ENCODE measurements at places on chromosomes 2 and 18. TPM values are rescaled to one million over a fixed set of nuclear protein-coding genes. Genes with fewer than 3 reads are reported as not detected.

DNA sequence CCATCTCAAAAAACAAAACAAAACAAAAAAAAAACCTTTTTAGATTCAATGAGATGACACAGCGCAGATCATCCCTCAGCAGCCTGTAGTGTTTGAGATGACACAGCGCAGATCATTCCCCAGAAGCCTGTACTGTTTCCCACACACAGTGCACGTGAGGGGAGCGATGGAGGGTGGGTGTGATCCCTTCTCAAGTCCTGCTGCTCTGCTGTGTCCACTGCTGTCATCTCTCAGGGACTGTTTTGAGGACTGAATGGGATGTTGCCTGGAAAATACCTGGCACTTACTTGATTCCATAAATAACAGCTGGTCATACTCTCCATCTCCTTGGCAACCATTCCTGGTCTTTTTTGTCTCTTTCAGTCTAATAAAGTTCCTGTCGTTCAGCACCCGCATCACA is 25.7 kb downstream of the TGOLN2 start:
- no peak for DNase-seq

LRRTM1 gene
- not detected for total RNA-seq

- no peak for DNase-seq
Observed at GRCh38 chr2:72923833-72924352, 6.6 kb downstream of the EMX1 start.

GRCh38 chr2:234490271-234491091 is 6.4 kb downstream of the ARL4C start:
- DNase-seq, result peak; percentile 34

DNA sequence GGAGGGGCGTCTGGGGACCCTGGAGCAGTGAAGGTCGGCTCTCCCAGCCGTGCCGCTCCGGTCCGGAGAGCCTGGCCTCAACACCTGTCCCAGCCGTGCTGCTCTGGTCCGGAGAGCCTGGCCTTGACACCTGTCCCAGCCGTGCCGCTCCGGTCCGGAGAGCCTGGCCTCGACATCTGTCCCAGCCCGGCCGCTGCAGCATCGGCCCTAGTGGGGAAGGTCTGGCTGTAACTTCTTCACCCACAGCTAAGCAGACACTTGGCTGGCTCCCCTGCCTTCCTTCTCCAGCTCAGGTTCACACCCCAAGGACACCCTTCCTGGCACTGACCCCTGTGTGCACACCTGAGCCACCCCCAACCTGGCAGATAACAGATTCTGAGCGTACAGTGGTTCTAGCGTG is 4.6 kb downstream of the KCNG2 start:
- no peak for DNase-seq

FEV gene
- not detected for total RNA-seq

ZFAND2B gene
- total RNA-seq, result 45.5 TPM

ASPRV1 gene
- 1.0 TPM for total RNA-seq

GRCh38 chr2:201006704-201007103 is 43.2 kb upstream of the ORC2 start:
- DNase-seq, result no peak

RAB6C gene
- total RNA-seq, result not detected

DNA sequence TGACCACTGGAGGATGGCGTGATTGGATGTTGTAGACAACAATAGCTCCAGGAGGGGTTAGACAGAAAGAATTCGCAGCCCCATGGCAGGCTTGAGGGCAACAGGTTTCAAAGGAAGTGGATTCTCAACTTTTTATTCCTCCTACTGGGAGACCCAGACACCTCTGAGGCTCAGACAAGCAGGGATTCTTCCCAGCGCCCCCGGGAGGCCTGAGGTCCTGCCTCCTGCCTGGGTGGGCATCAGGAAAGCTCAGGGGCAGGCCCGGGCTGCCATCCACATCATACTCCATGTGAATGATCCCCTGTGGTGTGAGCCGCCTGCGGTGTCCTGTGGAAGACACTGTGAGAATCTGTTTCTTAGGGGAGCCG is 203.5 kb downstream of the CYP26B1 start:
- no peak for DNase-seq

SLC9A2 gene
- not detected for total RNA-seq

DNA sequence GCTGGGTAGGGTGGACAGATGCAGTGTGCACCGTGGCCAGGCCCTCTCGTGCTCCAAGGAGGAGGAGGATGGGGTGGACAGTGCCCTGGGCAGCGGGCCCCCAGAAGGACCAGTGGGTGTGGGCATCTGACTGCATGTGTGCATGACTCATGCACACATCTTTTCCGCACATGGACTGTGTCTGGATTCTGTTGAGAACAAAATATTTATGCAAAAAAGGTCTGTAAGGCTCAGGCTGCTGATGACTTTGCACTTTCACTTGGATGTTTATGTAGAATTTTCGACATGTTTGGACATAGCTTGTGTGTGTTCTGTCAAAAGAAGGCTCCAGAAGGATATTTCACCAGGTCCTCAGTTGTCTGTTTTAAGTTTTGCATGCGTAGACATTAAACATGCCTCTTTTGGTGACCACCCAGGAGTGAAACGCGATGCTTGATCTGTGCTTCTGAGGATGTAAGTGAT is 45.6 kb downstream of the MTCL1 start:
- DNase-seq, result no peak

GRCh38 chr18:59940068-59940467 is 40.3 kb downstream of the PMAIP1 start:
- DNase-seq, result no peak

- no peak for DNase-seq
Observed at GRCh38 chr2:232871418-232871834, 1.4 kb downstream of the SNORC start.

- no peak for DNase-seq
Observed at GRCh38 chr2:861655-862354, 88.8 kb upstream of the SNTG2 start.

CRYBA2 gene
- total RNA-seq, result not detected

GRCh38 chr2:28768952-28769351 is 17.3 kb downstream of the PPP1CB start:
- no peak for DNase-seq

GRCh38 chr2:32614084-32614483 is 13.8 kb upstream of the TTC27 start:
- DNase-seq, result no peak

STAMBP gene
- total RNA-seq, result 107 TPM

DNA sequence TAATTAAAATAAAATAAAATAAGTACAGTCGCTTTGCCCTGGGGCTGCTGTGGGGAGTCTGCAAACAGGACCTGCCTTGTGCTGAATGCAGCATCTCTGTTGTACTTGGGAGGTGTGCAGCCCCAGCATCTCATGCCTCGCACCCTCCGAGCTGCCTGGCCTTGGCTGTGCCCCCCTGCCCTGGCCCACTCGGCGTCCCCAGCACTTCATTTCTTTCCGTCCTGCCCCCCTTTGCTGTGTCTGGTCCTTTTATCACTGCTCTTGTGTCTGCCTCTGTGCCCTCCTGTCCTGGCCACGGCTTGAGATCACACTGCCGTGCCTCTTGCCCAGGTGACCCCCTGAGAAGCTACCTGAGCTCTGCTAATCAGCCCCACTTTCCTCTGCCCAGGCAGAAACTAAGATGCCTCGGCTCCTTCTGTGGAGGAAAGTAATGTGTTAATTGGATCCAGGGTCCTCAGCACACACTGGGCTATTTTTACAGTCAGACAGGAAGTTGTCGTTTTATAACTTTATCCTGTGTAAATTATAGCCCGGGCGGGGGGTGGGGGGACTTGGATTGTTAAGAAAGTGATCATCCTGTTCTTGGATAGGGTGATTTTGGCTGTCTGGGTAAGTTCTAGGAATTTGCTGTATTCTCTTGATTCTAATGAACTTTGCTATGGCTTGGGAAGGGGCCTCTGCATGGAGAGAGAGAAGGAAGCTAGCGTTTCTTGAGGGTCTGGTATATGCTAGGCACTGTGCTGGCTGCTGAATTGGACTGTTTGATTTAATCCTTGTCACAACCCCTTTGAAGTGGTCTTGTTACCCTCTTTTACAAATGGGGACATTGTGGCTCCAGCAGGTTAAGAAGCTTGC is 69.4 kb downstream of the AGAP1 start:
- DNase-seq, result no peak

DNA sequence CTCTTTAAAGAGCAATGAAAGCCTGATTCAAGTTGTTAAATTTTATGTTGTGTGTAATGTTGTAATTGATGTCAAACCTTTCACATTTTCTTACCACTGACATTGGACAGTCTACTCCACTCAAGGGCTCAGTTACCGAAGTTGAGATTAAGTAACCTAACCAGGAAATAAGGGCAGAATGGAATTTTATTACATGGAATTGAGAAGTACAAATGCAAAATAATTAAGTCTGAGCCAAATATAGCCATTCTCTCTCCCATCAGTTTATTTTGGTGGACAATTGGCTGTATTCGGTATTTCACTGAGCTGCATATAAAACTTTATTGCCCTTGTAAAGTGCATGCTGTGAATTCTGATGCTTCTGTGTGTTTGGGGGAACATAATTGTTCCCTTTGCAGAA is 231.5 kb downstream of the TTC32 start:
- no peak for DNase-seq

- DNase-seq, result no peak
Observed at GRCh38 chr18:64180171-64180570, 31.3 kb upstream of the LINC00305 start.

DNA sequence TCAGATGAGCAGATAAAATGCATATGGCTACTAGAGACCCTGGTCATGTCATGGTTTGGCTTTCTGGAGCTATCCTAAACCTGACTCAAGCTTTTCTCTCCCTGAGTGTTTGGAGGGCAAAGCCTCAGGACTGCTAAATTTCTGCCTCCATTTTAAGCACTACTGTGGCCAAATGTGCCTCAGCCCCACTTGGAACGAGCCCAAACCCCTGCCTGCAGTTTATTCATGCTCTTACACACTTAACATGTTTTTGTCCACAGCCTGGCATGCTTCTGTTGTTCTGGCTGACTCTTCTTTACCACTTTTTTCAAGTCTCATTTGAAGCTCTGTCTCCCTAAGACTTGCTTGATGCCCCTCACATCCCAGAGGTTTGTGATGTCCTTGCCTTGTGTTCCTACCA is 24.7 kb downstream of the MGAT5 start:
- DNase-seq, result no peak

LAPTM4A gene
- 33.3 TPM for total RNA-seq

GRCh38 chr2:20578895-20579825 is 71.7 kb downstream of the HS1BP3 start:
- no peak for DNase-seq

GRCh38 chr2:34012715-34013302 is 413.7 kb upstream of the FAM98A start:
- DNase-seq, result peak; percentile 16

DNA sequence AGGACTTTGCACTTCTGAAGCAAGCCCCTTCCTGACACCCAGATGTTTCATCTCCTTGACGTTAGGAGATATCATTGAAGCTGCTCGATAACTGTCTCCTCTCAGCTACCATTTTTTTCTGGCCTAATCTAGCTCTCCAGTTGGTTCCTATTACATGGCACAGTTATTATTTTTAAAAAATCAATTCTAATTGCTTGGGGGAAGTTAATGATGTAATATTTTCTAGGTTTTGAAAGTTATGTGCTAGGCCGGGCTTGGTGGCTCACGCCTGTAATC is 22.5 kb upstream of the RAB31 start:
- no peak for DNase-seq

DNA sequence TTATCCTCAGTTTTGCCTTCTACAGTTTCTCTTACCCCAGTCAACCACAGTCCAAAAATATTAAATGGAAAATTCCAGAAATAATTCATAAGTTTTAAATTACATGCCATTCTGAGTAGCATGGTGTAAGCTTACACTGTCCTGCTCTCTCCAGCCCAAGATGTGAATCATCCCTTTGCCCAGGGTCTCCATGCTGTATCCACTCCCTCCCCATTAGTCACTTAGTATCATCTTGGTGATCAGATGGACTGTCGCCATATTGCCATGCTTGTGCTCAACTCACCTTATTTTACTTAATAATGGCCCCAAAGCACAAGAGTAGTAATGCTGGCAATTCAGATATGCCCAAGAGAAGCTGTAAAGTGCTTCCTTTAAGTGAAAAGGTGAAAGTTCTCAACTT is 18.5 kb upstream of the CCNT2 start:
- DNase-seq, result no peak

ALKAL2 gene
- total RNA-seq, result 0.60 TPM

- no peak for DNase-seq
Observed at GRCh38 chr2:43139501-43139900, 86.9 kb downstream of the ZFP36L2 start.

GRCh38 chr2:151826737-151827157 is 1.5 kb downstream of the ARL5A start:
- DNase-seq, result no peak

DNA sequence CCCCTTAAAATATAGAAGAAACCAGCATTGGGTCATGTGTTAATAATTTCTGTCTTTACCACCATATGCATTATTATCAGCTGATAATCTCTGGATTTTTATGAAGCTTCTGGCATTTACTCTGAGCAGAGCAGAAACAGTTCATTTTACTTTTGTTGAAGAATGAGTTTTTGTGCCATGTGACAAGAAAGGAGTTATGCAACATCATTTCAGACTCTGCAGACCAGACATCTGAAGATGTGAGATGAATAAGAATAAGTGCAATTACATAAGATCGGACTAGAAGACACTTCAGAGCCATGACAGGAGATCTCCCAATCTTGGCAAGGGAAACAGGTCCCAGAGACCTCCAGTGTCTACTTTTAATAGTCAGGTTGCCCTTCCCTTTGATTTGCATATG is 869.4 kb upstream of the VRK2 start:
- no peak for DNase-seq
